Regular cardiac myocyte (primary cell): ENCODE measurements at places on chromosomes 4 and X. TPM values are rescaled to one million over a fixed set of nuclear protein-coding genes. Genes with fewer than 3 reads are reported as not detected.

Gene MUC7
- not detected in 2 replicates for total RNA-seq

Gene HSD17B13
- total RNA-seq, result under 0.01 TPM in 1 of 2 replicates, not detected in the other

Gene SLC4A4
- 18.2 and 21.1 TPM in 2 replicates for total RNA-seq

Gene SLC10A6
- not detected in 2 replicates for total RNA-seq

Gene SLC49A3
- total RNA-seq, result 2.5 and 5.1 TPM in 2 replicates

Gene DUX4
- not detected in 2 replicates for total RNA-seq

Gene CXCL6
- total RNA-seq, result 49.7 and 349 TPM in 2 replicates

Gene POU4F2
- total RNA-seq, result not detected in 2 replicates

Gene VEGFD
- 0.28 TPM in 1 of 2 replicates, not detected in the other for total RNA-seq

Gene SLITRK4
- total RNA-seq, result 0.96 and 4.5 TPM in 2 replicates

Gene CT45A2
- total RNA-seq, result not detected in 2 replicates

Gene HPGDS
- 0.28 TPM in 1 of 2 replicates, not detected in the other for total RNA-seq

Gene H2BW2
- not detected in 2 replicates for total RNA-seq

Gene UNC5C
- 4.4 and 4.8 TPM in 2 replicates for total RNA-seq

Gene ZAR1
- not detected in 2 replicates for total RNA-seq

Gene CASP6
- 27.6 and 37.6 TPM in 2 replicates for total RNA-seq

Gene PF4V1
- 10.2 and 16.1 TPM in 2 replicates for total RNA-seq

Gene IL13RA2
- total RNA-seq, result 0.38 and 1.1 TPM in 2 replicates

Gene POF1B
- under 0.01 TPM in 2 replicates for total RNA-seq
